Activated CD4-positive, alpha-beta T cell treated with anti-CD3 and anti-CD28 coated beads, Interleukin-2, amount 50 U/mL, for 1 hour (primary cell): ENCODE measurements at places on chromosomes 7 and 10.

- DNase-seq = no peak
Observed at GRCh38 chr7:105133358-105133757, 119.4 kb downstream of the KMT2E start.

DNA sequence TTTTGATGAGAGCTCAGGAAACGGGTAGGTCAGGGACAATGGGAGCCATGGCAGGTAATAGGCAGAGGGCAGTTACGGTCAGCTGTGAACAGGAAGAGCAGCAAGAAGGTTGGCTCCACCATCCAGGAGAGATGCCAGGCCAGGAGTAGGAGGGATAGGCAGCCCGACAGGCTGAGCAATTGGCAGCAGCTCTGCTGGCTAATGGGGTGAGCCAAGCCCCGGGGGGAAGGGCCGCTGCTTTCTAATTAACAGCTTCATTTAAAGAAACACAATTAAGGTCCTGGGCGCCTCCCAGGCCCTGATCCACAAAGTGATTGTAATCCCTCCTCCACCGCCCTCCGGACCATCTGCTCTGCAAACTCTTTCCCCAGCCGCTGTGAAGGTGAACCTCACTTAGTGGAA lies 23.7 kb downstream of the SH2B2 start:
- DNase-seq = no peak

- DNase-seq = no peak
Observed at GRCh38 chr7:8560501-8560900, 127.1 kb downstream of the NXPH1 start.

DNA sequence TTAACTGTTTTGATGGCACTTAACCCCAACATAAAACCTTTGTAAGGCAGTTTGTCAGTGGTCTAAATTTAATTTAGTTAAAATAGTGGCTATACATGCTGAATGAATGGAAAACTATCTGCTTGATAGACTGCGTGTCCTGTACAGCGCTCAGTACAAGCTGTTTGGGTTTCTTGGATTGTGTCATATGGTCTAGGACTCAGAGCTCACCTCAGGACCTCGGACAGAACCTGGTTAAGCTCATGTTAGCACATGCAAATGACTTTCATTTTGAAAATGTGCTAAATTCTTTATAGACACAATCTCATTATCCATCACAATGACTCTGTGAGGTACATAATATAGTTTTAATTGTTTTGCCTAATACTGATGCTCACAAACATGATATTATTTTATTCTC lies 55.7 kb upstream of the RELN start:
- DNase-seq = no peak

DNA sequence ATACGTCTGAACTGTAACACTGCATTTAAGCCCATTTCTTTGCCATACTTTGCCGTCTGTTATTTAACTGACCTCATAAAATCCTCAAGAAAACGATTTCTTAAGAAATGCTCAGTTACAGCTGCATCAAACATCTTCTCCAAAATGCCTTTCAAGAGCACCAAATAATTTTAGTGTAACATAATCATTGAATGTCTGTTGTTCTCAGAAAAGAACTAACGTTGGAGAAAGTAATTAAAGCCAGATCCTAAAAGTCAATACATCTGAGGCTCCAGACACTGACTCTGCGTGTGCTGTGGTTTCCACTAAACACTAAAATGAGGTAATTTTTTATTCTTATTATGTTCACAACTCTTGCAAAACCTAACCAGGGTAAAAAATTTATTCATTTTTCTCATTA lies 63.7 kb upstream of the LRRC17 start:
- no peak for DNase-seq
